ENCODE measurements at places on chromosomes 11 and 22. TPM values are rescaled to one million over a fixed set of nuclear protein-coding genes. Genes with fewer than 3 reads are reported as not detected.

Gene APLP2
- total RNA-seq, result 548 TPM

DNA sequence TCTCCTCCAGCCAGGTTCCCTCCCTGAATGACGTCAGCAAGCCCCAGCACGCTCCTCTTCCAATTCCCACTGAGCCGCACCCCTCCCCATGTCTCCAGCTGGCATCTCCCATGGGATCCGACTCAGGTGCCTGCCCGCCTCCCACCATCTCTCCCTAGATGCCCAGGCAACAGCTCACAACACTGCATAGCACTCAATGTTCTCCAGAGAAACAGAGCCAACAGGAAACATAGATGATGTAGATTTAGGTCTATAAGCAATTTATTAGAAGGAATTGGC is 532.3 kb downstream of the BRD1 start:
- no peak for DNase-seq

GRCh38 chr22:36808721-36809344 is 8.0 kb downstream of the PVALB start:
- DNase-seq, result no peak

- DNase-seq, result no peak
Observed at GRCh38 chr11:31414338-31414737, 44.7 kb downstream of the DNAJC24 start.

GRCh38 chr11:132588366-132588765 is 943.9 kb downstream of the OPCML start:
- no peak for DNase-seq

All from epithelial cell of proximal tubule (primary cell).